Colonic mucosa (tissue), 4 donors: ENCODE measurements at places on chromosomes 7 and 10. TPM values are rescaled to one million over a fixed set of nuclear protein-coding genes. Genes with fewer than 3 reads are reported as not detected.

DNA sequence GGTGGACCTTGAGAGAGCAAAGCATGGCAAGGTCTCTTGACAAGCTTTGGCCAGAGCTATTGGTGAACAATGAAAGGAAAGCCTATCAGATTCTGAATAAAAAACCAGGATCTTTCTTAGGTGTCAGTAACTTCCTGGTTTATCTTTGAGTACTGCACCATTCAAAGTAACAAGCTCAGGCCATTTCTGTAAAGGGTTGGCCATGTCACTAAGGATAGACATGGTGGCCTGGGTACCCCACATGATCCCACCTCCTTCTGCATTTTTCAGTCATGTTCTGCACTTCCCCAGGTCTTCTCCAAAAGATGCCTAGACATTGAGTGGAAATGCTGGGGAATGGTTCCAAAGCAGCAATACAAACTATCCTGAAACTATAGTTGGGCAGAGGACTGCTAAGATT is 242.0 kb downstream of the ARHGAP12 start:
- H3K4me3 ChIP-seq, result no peak overlapping the region
- no peak overlapping the region for H3K27ac ChIP-seq
- no peak for DNase-seq
- H3K36me3 ChIP-seq, result no peaks in the 10 kb centered on the region
- no peaks in the 10 kb centered on the region for H3K27me3 ChIP-seq
- H3K4me1 ChIP-seq, result no peaks in the 10 kb centered on the region

GRCh38 chr10:43233601-43234430 is 33.0 kb downstream of the RASGEF1A start:
- no peak overlapping the region for H3K4me3 ChIP-seq
- no peaks in the 10 kb centered on the region for H3K36me3 ChIP-seq
- no peaks in the 10 kb centered on the region for H3K4me1 ChIP-seq
- peaks cover 17% of the 10 kb centered on the region for H3K27me3 ChIP-seq
- H3K27ac ChIP-seq, result no peak overlapping the region
- no peak for DNase-seq

DNA sequence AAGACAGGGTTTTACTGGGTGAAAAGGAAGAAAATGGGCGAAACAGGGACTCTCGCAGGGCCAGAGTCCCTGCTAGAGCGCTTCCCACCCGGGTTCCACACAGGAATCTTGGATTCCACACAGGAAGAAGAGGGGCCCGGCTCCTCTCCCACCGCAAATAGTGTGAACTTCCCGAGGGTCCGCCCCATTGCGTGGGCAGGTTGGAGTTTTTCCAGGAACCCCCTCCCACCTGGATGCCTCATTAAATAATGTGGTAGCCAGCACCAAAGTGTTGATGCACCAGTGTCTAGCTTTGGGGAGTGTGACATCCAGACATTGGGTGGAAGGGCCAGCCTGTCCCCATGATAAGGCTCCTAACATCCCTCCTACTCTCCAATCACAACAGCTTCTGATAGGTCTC is 330.3 kb upstream of the ZNF32 start:
- no peak overlapping the region for H3K4me3 ChIP-seq
- DNase-seq, result no peak
- no peak overlapping the region for H3K27ac ChIP-seq

The CLCN1 gene
- total RNA-seq, result not detected

DNA sequence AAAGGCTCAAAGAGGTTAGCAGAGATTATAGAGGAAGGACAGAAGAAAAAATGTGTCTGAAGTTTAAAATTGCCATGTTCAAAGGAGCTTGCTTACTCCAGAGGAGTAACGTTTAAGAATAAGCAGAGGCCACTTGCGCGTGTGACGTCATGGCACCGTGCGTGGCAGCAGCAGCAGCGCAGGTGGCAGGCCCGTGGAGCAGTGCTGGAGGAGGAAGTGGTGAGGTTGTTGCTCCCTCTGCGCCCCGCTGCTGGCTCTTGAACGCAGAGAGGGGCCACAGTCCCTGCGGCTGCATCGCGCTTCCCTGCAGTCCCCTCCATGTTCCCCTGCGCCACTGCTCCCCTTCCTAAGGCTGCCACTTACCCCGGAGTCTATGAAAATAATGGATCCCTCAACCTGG is 37.5 kb downstream of the GDI2 start:
- DNase-seq, result no peak
- H3K36me3 ChIP-seq, result no peaks in the 10 kb centered on the region
- H3K4me3 ChIP-seq, result no peak overlapping the region
- no peaks in the 10 kb centered on the region for H3K4me1 ChIP-seq

The HSPA12A gene
- 7.0 TPM for total RNA-seq

The CFAP69 gene
- 3.6 TPM for total RNA-seq

DNA sequence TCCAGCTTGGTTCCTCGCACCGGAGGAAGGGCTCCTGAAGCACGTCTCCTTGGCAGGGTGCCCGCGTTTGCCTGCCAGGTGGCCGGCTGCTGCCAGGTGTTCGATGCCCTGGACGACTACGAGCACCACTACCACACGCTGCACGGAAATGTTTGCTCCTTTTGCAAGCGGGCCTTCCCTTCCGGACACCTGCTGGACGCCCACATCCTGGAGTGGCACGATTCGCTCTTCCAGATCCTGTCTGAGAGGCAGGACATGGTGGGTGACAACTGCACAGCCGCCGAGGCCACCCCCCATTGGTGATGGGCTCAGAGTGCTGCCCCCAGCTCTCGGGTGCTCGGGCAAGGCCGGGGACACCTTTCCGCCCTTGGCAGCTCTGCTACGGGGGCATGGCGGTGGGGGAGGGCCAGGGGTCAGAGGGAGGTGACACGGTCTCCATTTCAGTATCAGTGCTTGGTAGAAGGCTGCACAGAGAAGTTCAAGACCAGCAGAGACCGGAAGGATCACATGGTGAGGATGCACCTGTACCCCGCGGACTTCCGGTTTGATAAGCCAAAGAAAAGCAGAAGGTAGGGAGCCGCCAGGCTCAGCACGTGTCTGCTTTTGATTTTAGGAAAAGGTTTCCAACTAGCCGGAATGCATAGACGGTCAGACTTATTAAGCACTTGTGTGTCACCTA is 1.1 kb downstream of the ZNF511 start:
- H3K36me3 ChIP-seq, result no peaks in the 10 kb centered on the region
- no peaks in the 10 kb centered on the region for H3K4me1 ChIP-seq
- peak overlapping the region; percentile 97 for H3K27ac ChIP-seq
- no peaks in the 10 kb centered on the region for H3K27me3 ChIP-seq
- H3K4me3 ChIP-seq, result peak overlapping the region; percentile 95
- DNase-seq, result peak; percentile 78

The JCAD gene
- 1.8 TPM for total RNA-seq

- H3K27ac ChIP-seq, result no peak overlapping the region
- no peaks in the 10 kb centered on the region for H3K27me3 ChIP-seq
- DNase-seq, result no peak
Observed at GRCh38 chr7:142248166-142249160, 9.4 kb downstream of the PRSS58 start.

GRCh38 chr10:124344266-124344590 is 74.5 kb downstream of the OAT start:
- DNase-seq, result no peak
- H3K4me1 ChIP-seq, result no peaks in the 10 kb centered on the region
- H3K4me3 ChIP-seq, result no peak overlapping the region
- no peak overlapping the region for H3K27ac ChIP-seq
- no peaks in the 10 kb centered on the region for H3K36me3 ChIP-seq

The CARD11 gene
- total RNA-seq, result 5.0 TPM

The NUTM2B gene
- total RNA-seq, result 1.2 TPM

The HOXA10 gene
- 25.4 TPM for total RNA-seq

The MMD2 gene
- total RNA-seq, result not detected

DNA sequence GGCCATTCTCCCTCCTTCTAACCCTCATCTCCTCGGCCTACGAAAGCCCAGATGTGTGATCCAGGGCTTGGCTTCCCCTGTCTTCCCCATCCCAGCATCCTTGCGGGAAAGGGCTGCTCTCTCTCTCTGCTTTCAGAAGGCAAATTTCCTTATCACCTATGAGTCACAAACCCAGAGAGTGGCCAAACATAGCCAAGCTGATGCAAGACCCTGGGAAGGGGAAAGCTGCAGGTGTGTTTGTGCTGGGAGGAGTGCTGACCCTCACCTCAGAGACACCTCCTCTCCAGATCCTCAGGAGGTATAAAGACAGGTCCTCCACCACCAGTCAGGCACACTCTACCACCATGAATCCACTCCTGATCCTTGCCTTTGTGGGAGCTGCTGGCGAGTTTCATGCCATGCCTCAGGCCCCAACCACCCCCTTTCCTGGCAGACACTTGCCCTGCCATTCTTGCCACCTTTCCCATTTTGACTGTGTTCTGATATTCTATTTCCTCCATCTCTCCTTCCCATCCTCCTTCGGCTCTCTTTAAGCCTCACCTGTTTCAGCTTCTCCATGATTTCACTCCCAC is 10.6 kb upstream of the PRSS2 start:
- H3K4me1 ChIP-seq, result no peaks in the 10 kb centered on the region
- no peak for DNase-seq
- H3K36me3 ChIP-seq, result no peaks in the 10 kb centered on the region
- H3K27me3 ChIP-seq, result no peaks in the 10 kb centered on the region
- no peak overlapping the region for H3K27ac ChIP-seq

DNA sequence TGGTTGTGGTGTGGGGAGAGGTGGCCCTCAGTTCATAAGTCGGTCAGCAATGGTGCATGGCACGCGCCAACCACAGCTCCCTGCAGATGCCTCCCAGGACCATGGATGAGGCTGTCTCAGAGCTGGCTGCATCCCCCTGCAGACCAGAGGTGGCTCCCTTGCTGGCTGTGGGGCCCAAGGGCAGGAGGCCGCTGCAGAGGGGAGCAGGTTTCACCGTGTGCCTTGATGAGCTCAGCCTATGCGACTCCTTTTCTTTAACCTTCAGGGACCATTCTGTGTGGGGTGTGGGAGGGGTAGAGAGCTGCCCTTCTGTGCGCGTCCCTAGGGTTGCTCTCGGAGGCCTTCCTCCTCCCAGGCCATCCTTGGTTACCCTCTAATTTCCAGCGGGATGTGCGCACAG is 152.4 kb downstream of the ACTR3B start:
- no peaks in the 10 kb centered on the region for H3K4me1 ChIP-seq
- no peak overlapping the region for H3K27ac ChIP-seq
- no peak overlapping the region for H3K4me3 ChIP-seq
- no peaks in the 10 kb centered on the region for H3K36me3 ChIP-seq
- no peak for DNase-seq

GRCh38 chr7:101596898-101597297 is 32.2 kb downstream of the MYL10 start:
- H3K4me1 ChIP-seq, result no peaks in the 10 kb centered on the region
- H3K4me3 ChIP-seq, result no peak overlapping the region

DNA sequence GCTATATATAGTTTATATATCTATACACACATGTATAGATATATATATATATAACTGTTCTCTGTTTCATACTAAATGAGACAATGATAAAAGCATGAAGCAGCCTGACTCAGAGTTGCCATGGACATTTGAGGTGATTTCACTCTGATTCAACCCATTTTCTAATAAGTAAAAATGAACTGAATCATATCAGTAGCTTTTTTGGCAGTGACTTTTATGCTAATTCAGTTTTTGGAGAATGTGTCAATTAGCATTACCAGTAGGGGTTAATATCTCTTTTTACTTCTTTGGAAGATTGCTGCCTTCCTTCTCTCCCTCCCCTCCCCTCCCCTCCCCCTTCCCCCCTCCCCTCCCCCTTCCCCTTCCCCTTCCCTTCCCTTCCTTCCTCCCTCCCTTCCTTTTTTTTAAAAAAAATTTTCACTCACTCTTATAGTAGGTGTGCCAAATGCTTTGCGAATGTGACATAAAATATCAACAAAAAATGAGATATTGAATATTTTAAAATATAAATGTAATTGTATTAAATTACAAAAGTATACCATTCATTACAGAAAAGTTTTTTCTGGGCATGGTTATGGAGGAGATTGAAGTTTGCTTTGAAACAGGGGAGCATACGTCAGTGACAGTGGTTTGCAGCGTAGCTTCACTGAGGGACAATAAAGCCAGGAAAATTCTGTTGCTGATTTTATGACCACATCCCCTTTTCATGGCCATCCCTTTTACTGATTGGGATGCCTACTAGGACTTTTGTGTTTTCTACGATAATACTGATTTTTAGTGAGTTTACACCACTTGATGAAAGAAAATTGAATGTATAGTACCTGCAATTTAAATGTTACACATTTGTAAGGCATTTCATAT is 64.0 kb upstream of the KLF6 start:
- no peak overlapping the region for H3K27ac ChIP-seq
- H3K4me1 ChIP-seq, result peaks cover 5% of the 10 kb centered on the region
- H3K36me3 ChIP-seq, result no peaks in the 10 kb centered on the region
- no peak for DNase-seq
- H3K4me3 ChIP-seq, result no peak overlapping the region

DNA sequence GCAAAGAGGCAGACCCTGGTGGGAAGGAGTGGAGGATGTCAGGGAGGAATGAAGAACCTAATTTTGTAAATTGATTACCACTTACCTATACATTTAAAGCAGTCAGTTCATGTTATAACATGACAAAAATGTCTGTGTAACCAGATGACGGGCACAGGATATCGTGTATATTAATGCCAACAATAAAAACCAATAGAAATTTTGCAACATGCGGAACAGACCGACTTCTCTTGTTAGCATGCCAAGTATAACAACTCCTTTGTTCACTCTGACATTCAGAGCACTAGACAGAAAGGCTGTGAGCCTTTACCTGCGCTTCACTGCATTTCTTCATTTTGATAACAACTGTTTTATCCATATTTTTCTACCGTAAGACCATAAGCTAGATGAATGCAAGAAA is 29.9 kb downstream of the CDK6 start:
- no peaks in the 10 kb centered on the region for H3K27me3 ChIP-seq
- H3K4me1 ChIP-seq, result peaks cover 12% of the 10 kb centered on the region
- H3K4me3 ChIP-seq, result no peak overlapping the region
- no peaks in the 10 kb centered on the region for H3K36me3 ChIP-seq
- no peak for DNase-seq
